ENCODE measurements at places on chromosomes 7 and 10.

DNA sequence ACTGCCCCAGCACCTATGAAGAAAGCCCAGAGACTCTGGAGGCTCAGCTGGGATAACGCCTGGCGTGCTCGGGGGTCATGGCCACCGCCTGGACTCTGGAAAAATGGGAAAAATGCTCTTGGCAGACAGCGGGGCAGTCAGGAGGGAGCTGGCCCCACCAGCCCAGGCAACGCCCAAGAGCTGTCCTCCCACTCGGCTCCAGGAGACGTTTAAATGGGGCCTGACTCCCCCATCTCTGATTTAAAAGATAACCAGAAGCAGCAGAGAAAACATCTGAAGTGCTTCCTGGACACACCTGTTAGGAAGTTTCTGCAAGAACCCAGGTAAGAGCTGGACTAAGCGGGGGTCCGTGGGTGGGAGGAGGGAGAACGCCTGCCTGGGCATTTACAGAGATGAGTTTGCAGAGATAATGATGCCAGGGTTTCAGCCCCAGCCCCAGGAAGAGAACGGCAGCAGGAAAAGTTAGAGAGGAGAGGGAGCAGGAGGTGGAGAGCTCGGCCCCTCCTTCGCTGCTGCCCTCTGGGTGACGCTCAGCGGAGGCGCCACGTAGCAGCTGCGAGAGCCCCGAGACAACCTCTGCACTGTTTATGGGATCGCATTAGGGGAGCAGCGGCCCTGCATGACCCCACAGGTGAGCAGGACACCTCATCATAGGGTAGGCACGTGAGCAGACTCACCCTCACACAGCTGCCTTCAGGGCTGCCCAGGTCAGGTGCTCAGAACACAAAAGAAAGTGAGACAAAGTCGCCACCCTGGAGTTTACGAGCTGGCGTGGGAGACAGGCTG is 83.5 kb upstream of the INSIG1 start:
- DNase-seq = no peak

DNA sequence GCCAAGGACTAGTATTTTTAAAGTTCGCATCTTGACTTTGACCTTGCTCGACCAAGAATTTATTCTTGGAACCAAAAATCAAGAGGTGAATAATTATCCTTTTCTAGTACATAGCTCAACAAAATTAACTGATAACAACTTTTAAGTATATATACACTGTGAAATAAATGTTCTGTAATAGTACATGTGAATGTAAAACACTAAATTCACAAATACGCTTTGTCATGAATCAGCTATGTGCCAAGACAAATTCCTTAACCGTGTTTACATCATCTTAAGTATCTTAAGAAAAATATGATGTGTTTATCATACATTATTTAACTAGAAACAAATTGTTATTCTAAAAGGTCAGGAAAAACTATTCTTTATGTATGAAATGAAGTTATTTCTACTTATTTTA is 83.3 kb downstream of the CUL2 start:
- no peak for DNase-seq

DNA sequence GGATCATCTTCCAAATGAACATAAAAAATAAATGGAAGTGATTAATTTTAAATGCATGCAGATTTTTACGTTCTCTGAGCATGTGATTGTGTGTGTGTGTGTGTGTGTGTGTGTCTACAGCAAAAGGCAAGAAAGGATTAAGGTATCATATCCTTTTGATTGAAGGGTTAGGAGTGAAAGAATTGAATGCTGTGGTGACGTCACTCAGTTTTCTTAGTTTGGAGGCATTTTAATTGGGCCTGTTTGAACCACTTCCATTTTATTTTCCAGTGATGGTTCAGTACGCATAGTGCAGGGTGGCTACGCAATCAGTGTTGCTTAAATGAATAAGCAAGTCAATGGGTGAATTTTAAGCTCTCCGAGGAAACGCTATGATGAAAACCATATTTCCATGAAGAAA is 31.3 kb downstream of the TACC2 start:
- DNase-seq = no peak

DNA sequence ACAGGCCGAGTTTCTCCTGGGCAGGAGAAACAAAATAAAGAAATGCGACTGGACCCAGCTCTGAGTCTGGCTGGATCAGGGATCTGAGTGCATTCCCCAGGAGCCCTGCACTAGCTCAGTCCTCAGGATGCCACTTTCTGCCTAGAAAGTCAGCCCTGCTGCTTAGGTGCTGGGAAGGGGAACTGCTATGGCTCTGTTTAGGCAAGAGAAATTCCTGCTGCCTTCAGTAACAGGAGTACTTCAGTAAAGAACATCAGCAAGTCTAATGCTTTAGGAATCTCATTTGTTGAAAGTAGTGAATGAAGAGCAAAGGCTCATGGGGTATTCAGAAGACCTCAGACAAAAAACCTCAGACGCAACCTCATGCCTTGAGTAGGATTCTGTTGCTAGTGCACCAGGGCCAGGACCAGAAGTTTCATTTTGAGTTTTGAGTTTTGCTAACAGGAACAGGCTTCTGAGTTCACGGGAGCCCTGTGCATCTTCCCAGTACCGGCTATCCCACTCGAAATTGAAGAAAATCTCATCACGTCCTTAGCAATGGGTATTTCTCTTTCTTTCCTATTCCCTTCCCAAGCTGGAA is 170.8 kb upstream of the CDCA7L start:
- no peak for DNase-seq

DNA sequence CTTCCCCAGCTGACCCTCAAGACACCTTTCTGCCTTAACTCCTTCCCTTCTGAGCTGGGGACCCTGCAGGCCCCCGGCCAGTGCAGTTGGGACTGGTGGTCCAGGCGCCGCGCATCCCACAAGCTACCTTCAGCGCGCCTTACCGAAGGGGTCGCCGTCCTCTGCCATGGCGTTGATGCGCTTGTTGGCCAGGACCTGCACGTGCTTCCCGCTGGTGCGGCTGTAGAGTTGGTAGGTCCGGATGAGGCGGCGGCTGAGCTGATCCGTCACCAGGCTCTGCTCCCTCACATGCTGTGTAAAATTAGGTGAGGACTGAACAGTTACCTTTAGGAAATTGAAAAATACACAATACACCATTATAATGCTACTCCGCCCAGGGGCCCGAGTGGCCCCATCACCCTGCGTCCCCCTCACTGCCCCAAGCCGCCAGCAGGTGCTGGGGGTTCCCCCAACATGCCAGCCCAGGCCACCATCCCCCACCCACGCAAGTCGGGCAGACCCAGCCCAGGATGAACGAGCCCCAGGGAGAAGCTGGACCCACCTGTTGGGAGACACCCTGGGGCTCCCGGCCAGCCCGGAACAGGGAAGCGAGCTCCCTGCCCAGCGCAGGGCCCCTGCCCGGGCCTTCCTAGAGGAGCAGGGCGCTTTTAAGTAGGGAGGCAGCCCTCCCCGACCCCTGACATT is 1.2 kb downstream of the FGF8 start:
- no peak for DNase-seq

- DNase-seq = peak; percentile 50
Observed at GRCh38 chr7:29588900-29589696, 25.5 kb downstream of the PRR15 start.

DNA sequence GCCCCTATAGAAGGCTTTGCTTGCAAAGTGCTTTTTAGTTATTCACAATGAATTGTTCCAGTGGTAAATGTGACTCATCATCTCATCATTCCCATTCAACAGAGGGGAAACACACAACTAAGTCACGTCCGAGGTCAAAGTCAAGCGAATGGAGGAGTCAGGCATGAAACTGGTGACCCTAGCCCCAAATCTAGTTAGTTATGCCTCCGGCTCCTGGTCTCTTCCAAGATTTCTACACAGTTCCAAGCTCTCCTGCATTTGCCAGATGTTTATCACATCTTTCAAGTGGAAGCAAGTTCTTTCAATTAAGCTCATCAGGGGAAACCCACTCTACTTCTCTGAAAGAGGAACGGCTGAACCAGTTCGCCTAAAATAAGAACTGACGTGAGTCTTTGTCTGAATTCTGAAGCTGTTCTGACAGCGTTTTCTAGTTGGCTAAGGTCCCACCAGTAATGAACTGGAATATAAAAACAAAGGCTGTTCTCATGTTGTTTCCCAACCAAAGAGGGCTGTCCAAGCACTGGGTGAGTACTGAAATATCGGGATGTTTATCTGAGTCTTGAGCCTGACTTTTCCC is 140.9 kb upstream of the NRBF2 start:
- no peak for DNase-seq

Data from WERI-Rb-1 (cell line).